Tibial nerve (tissue), 4 donors: ENCODE measurements at places on chromosomes 13 and 19. TPM values are rescaled to one million over a fixed set of nuclear protein-coding genes. Genes with fewer than 3 reads are reported as not detected.
A peak's percentile ranks its signal among the peaks of the same experiment; 100 is the strongest.

DNA sequence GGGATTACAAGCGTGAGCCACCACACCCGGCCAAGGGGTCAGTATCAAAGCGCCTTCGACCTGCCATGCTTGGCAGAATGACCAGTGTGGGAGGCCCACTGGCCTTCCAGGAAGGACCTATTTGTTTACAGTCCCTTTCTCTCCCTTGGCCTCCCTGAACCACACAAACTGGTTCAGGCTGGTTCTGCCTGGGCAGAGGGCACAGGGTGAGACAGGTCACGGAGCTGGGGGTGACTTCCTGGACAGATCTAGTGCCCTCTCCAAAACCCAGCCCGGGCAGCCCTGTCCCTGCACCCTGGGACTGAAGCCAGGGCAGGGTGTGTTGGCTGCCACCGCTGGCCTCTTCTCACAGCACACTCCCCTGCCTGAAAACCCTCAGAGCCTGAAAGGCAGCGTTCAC is 11.3 kb downstream of the PLEKHF1 start:
- no peak for DNase-seq

DNA sequence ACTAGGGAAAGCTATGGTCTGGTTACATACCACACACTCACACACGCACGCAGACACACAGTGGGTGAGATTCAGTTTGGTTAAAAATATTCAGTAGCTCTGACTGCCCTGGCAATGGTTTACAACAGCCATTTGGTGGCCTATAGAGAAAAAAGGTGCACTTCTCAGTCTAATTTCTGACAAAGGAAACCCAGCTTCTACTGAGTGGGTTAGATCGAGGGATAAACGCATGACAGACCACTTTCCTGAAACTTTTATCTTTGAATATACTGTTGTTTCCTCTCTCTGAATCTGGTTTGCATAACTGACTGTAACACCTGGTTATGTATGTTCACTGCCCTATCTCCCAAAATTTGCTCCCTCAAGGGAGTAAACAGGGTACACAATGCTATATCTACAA is 2.5 kb downstream of the LIG4 start:
- no peak for DNase-seq

SHC2 gene
- 15.7 TPM for total RNA-seq

GRCh38 chr19:36059180-36059910 is 4.6 kb downstream of the WDR62 start:
- no peak for DNase-seq

DNA sequence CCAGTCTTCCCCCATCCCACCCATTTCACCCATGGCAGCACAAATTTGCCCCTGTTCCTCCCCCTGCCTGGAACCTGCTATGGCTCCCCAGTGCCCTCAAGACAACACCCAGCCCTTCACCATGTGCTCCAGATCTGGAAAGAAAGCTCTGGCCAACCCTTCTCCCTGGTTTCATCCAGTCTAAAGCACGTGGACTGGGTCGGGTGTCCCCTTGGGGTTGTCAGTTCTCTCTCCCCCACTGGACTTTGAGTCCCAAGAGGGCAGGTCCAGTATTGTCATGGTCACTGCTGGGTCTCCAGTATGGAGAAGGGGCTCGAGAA is 19.6 kb upstream of the PNMA8B start:
- no peak for DNase-seq

DNA sequence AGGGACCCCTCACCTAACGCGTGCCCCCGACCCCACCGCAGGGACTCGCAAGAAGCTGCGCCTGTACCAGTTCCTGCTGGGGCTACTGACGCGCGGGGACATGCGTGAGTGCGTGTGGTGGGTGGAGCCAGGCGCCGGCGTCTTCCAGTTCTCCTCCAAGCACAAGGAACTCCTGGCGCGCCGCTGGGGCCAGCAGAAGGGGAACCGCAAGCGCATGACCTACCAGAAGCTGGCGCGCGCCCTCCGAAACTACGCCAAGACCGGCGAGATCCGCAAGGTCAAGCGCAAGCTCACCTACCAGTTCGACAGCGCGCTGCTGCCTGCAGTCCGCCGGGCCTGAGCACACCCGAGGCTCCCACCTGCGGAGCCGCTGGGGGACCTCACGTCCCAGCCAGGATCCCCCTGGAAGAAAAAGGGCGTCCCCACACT is 4.7 kb upstream of the MYBPC2 start:
- peak; percentile 68 for DNase-seq

ZNF45 gene
- total RNA-seq: 24.3 TPM

PDX1 gene
- total RNA-seq: not detected

DNA sequence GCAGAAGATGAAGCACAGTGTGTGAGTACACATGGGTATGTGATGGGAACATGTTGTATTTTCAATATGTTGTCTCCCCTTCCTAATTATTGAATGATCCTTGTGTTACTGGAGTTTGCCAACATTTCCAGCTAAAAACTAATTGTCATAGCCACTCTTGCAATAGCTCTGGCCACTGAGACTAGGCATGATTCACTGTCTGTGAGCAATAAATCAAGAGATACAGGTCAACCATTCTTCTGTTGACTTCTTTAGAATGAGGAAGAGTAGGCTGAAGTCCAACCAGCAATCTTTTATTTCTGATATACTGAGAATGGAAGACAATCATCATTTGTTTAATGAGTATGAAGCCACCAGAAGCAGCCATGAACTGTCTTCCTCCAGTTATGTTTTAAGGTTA is 413.9 kb downstream of the SLITRK5 start:
- no peak for DNase-seq

DNA sequence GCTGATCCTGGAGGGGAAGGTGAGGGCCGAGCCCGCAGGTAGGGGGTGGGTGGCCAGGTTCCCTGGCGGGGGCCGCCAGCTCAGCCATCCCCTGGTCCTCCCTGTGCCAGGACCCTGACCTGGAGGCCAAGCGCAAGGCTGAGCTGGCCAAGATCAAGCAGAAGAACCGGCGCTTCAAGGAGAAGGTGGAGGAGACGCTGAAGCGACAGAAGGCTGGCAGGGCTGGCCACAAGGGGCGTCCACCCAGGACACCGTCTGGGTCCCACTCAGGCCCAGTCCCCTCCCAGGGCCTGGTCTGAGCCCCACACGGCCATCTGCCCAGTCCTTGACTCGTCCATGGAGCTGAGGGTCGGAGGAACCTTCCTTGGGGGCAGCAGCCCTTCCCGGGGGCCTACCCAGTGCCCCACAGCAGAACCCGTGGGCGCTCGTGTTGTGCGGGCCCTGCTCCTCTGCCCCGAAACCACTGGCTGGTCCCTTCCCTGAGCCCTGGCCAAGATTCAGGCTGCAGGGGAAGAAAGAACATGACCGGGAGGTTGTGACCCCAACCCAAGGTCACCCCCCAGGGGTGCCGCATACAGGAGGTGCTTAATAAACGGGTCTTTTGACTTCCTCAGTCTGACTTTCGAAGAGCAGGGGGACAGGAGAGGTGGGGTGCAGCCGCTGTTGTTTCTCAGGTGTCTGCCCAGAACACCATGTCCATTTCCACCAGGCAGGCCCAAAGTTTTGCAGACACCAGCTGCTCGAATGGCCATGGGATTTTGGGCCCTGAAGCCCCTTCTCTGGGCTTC is 8.7 kb downstream of the DDX49 start:
- DNase-seq: no peak

F10 gene
- 15.3 TPM for total RNA-seq

GRCh38 chr13:67696775-67697174 is 466.6 kb upstream of the PCDH9 start:
- DNase-seq: no peak
